ENCODE measurements at places on chromosomes 1 and 21. TPM values are rescaled to one million over a fixed set of nuclear protein-coding genes. Genes with fewer than 3 reads are reported as not detected.
A peak's percentile ranks its signal among the peaks of the same experiment; 100 is the strongest.

GRCh38 chr1:113701429-113701828 lies 57.9 kb downstream of the PHTF1 start:
- no peak for DNase-seq

DNA sequence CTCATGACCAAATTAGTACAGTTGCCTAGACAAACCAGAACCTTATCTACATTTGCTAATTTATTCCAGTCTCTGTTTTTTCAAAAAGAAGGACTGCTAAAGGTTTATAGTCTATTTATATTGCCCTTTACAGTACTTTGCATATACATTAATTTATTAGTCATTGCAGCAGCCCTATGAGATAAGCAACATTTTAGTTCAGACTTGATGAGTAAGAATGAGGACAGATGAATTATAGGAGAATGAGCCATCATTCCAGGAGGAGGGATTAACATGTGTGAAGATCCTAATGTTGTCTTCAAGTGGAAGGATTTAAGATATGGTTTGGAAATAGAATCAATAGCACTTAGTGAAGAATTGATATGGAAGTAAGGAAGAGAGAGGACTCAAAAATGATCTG lies 152.4 kb downstream of the KCTD3 start:
- no peak for DNase-seq

GRCh38 chr1:111214884-111215283 lies 12.6 kb upstream of the CHI3L2 start:
- DNase-seq, result no peak

GRCh38 chr21:34004974-34005373 lies 68.4 kb upstream of the MRPS6 start:
- peak; percentile 35 for DNase-seq

- no peak for DNase-seq
These were observed 335.7 kb upstream of the SNX7 start for GRCh38 chr1:98325646-98326440.

- no peak for DNase-seq
These were observed 51.0 kb downstream of the RAB3GAP2 start for GRCh38 chr1:220221269-220221668.

- DNase-seq, result no peak
These were observed 82.6 kb downstream of the OLFML2B start for GRCh38 chr1:161940866-161941591.

DNA sequence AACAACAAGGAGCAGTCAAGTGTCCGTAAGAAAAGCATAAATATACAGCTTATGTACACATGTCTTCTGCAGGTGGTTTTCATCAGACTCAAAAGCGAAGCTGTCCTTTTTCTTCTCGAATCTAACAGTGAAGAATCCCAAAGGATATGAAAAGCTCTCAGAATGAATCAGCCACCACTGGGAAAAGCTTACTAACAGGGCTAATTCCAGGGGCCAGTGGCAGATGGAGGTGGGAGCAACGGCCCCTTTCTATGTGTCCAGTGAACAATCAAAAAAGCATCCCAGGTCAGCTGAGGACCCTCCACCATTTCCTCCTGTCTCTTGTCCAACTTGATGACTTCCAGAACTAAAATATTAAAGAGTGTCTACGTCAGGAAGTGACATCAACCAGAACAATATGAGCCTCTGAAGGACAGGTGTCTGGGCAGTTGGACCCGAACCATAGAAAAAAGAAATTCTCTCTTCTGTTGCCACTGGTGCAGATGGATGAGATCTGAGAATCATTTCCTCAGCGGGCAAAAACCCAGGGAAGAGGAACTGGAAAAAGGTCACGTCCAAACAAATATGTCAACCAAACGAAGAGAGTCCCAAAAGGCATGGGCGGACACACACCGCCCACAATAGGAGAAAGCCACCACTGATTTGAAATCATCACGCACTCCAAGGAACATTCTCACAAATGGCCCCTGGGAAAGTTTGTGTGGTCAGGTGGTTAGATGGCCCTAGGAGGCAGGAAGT lies 70.4 kb upstream of the TIAM1 start:
- no peak for DNase-seq

Gene ASAP3
- 82.9 TPM for total RNA-seq

Gene FAM151A
- not detected for total RNA-seq

Gene NKAIN1
- total RNA-seq, result not detected

Gene GBP1
- 83.5 TPM for total RNA-seq

Gene CLCA1
- not detected for total RNA-seq

Gene CLEC20A
- total RNA-seq, result not detected

Gene ANKRD65
- 3.0 TPM for total RNA-seq

Gene ATP5PB
- total RNA-seq, result 169 TPM
